Activated T-helper 9 cell treated with anti-CD3 and anti-CD28 coated beads, Interleukin-2, amount 50 U/mL, for 16 hours (primary cell): ENCODE measurements at places on chromosomes 7 and 10.

- DNase-seq, result no peak
Measured at GRCh38 chr10:99375426-99375825, 46.3 kb downstream of the CNNM1 start.

- no peak for DNase-seq
Measured at GRCh38 chr7:76377186-76377918, 18.6 kb upstream of the YWHAG start.

DNA sequence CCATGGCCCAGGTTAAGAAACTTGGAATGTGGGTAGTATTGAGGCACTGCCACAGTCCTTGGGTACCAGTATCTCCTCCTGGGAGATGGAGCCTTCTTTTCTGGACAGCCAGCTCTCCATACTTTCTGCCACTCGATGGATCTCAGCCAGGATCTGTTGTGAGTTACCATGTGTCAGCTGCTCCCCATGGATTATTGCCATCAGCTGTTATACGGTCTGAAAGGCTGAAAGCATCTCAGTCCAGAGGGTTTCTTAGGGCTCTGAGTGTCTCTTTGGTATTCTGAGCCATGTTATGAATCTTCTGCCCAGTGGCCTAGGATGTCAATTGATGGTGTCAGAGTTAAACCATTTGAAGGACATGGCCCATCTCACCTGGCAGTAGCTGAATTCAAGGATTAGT is 197.5 kb downstream of the C7orf25 start:
- no peak for DNase-seq

DNA sequence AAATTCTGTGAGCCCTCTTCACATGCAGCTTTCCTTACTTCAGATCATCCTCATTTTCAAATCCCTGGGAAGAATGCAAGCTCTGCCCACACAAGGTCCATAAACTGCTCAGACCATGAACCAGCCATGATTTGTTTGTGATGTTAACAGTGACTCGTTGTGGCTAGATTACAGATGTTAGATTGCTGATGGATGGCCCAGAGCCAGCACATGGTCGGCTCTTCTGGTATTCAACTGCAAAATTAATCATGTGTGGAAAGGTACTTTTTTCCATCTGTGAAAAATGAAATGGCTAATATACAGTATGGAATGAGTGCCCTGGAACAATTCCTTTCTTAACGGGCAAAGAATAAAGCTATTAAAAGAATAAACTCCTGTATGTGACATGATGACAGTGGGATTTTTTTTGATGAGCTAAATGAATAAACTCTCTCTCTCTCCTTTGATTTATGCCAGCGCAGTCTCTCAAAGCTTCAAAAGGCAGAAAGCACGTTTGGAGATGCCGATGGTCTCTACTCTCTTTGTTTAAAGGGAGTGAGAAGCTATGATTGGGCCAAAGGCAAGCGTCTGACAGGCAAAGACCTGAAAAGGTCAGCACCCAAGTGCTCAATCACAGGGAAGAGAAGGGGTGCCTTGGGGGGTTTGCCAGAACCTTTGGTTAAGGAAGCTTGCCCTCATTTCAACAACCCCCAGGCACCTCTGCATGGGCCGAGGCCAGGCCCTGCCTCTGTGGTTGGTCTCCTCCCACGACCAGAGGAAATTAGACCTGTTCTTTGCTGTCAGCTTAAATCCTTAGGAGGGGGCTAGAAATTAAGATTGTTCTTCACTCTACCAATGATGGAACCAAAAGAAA is 444.0 kb upstream of the NFE2L3 start:
- DNase-seq, result no peak

- no peak for DNase-seq
Measured at GRCh38 chr10:32112055-32112454, 55.8 kb upstream of the KIF5B start.

- no peak for DNase-seq
Measured at GRCh38 chr7:98348726-98349474, 52.0 kb downstream of the BAIAP2L1 start.

DNA sequence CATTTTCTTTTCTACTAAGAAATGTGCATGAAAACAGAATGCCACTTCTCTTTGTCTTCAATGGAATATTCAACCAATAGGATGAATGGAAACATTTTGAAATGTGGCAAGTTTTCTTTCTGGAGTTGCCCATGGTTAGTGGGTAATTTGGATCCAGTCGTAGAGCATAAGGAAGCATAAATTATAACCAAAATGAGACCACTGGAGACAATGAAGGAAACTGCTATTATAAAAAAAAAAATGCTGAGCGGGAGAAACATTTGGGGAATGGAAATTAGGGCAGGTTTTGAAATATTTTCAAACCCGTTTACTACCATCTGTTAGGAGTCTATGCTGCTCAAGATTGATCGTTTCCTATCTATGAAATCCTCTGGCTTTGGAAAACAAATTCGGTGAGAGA is 182.9 kb upstream of the PRKCQ start:
- no peak for DNase-seq

DNA sequence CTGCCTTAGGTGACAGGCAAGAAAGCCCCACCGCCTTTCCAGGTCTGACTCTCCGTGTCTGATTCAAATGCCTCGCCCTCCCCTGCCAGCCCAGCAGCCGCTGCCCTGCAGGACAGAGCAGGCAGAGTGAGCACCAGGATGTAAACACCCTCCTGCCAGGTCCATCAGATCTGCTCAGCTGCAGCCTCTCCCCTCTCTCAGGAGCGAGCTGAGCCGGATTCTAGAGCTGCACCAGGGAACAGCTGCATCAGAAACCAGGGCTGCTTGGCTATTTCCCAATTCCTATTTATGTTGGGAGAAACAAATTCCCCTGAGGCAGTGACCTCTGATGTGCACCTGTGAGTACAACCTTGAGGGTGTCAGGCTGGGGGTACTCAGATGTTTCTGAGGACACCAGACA is 121.5 kb upstream of the ZMIZ1 start:
- no peak for DNase-seq

GRCh38 chr7:114084472-114085312 is 165.9 kb upstream of the PPP1R3A start:
- no peak for DNase-seq

- no peak for DNase-seq
Measured at GRCh38 chr7:158911145-158911544, 54.8 kb downstream of the DYNC2I1 start.

DNA sequence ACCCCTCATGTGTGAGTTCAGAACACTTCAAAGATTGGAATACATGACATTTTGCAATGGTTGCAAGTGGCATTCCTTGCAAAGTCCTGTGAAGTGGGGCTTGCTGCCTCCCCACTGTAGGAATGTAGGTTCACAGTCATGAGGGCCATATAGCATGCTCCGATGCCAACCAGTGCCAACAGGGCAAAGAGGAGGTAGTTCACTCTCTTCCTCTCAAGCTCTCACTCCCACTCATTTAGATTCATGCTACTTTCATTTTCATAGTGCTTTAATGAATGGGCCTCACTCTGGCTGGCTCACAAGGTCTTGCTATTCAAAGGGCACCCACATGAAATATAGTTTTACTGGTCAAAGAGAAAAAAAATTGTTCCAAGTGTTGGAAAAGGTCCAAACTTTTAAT is 169.9 kb upstream of the AOAH start:
- DNase-seq, result no peak

DNA sequence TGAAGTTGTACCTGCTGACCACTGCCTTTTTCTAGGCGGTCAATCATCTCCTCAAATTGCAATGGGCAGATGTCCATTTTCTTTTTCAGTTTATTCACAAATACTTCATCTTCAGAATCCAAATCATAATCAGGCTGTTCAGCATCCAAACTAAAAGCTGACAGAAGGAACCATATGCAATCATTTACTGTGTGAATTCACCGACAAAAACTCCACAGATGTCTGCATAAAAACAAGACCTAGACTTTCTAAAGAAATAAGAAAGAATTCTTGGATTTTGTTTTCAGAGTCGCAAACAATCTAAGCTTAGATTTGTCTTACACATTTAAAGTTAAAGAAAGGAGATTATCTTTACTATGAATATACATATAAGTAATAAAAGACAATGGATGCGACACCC is 53.4 kb downstream of the EPC1 start:
- DNase-seq, result no peak

GRCh38 chr10:96512524-96513304 is 1.0 kb downstream of the TLL2 start:
- DNase-seq, result no peak

GRCh38 chr7:2651847-2652735 is 20.3 kb downstream of the TTYH3 start:
- DNase-seq, result no peak

GRCh38 chr10:70458329-70459060 is 17.0 kb upstream of the NODAL start:
- DNase-seq, result peak; percentile 31
